ENCODE measurements at places on chromosomes 12 and 14.

GRCh38 chr12:3135522-3136461, 58.6 kb downstream of the TSPAN9 start:
- DNase-seq, result peak; percentile 78

GRCh38 chr14:58082491-58083098, 69.4 kb downstream of the ARMH4 start:
- peak; percentile 95 for DNase-seq

- no peak for DNase-seq
Observed at GRCh38 chr14:100294213-100294962, 11.9 kb downstream of the SLC25A29 start.

GRCh38 chr12:77231501-77231918, 166.1 kb upstream of the E2F7 start:
- peak; percentile 38 for DNase-seq

DNA sequence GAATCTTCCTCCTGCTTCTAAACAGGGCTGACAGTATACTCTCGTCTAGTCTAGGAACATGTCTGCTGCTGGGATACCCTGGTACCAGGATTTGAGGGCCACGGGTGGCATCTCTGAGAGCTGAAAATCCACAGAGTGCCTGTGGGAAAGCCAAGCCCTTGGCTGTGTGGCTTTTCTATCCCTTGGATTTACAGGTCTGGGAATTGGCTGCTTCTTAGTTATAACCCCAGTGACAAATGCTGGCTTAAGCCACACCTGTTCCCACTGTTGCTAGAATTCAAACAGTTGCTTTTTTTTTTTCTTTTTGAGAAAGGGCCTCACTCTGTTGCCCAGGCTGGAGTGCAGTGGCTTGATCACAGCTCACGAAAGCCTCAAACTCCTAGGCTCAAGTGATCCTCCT, 14.3 kb upstream of the RIN3 start:
- no peak for DNase-seq

DNA sequence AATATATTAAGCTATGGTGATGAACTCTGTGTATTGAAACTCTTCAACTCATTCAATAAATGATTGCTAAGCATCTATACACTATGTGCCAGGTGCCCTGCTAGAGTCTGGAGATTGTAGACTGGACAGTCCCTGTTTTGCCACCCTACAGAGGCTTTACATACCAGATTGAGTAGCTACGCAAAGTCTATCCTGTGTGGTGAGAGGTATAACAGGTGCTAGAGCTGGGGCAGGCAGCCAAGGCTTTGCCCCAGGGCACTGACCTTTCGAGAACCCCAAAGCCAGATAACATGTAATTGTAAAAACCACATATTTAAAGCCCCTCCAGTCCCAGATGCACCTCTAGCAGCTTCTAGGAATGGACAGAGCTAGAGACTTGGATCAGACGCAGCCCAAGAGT, 52.8 kb downstream of the PPM1H start:
- no peak for DNase-seq

DNA sequence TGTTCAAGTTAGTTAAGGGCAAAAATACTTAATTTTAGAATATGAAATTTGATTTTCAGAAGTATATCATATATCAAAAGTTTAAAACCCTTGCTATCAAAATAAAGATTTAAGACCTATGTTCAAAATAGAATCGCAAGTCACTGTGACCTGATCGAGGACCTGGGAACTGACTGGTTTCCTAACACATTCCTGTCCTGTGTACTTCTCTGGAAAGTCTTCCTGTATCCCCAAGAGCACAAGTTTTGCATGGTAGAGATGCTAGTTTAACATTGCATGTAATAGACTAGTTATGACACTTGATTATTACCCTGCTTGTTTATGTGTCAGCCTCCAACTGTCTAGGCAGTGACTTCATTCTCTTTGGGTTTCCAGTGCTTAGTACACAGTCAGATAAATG, 30.3 kb downstream of the BCAT1 start:
- DNase-seq, result no peak

- DNase-seq, result peak; percentile 17
Observed at GRCh38 chr14:66070542-66071319, 415.4 kb upstream of the CCDC196 start.

DNA sequence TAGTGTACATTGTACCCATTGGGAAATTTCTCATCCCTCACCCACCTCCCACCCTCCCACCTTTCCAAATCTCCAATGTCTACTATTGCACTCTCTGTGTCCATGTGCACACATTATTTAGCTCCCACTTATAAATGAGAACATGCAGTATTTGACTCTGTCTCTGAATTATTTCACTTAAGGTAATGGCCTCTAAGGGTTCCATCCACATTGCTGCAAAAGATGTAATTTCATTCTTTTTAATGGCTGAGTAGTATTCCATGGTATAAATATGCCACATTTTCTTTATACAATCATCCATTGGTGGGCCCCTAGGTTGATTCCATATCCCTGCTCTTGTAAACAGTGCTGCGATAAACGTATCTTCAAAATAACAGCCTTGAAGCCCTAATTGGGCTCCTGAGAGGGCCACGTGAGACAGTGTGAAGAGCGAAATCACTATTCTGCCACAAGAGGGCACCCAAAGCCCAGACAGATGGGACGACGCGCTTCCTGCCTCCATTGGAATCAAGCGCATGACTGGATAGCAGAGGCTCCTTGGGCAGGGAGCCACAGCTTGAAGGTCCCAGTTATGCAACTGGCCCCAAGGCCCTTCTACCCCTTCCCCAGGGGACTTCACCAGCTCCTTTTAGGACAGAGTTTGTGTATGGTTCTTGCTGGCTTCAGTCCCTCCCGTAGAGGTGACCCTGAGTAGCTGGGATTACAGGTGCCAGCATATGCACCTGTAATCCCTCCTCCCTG, 21.3 kb upstream of the CD27 start:
- DNase-seq, result peak; percentile 92

DNA sequence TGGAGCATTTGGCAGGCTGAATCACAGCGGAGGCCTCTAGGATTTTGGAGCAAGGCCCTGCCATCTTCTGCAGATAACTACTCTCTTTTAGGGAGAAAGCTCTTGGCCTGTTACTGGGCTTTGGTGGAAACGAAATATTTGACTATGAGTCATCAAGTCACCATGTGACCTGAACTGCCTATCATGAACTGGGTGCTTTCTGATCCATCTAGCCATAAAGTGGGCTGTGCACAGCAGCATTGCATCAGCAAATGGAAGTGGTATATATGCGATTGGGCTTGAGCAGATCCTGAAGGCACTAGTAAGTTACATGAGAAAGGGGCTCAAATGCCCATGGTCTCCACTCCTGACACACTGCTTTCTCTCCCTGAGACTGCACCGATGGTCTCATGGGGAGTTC, 21.1 kb downstream of the GYS2 start:
- DNase-seq, result no peak

DNA sequence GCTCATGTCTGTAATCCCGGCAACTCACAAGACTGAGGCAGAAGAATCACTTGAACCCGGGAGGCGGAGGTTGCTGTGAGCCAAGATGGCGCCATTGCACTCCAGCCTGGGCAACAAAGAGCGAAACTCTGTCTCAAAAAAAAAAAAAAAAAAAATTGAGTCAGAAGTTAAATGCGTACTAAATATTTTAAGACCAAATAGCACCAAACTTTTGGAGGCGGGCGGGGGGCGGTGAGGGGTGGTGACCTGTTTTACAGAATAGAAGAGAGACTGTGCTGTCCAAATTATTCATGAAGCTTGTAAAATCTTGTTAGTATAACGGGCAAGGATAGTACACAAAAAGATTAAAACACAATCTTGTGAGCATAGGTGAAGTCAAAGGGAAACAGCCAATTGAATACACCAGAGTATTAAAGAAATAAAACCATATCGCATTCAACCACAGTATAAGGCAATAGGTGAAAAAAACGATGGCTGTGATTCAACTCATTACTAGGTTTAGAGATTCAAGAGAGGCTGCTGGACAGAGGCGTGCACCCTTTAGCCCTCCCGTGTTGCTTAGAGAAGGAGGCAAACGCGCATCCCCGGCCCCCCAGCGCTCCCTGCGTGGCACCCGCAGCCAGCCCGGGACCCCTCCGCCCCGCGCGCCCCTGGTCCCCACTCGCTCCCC, 571 bp downstream of the ZNF891 start:
- DNase-seq, result no peak

Data from fibroblast of skin of scalp (primary cell).